Mesenteric fat pad (tissue), 1 donor: ENCODE measurements at places on chromosomes 11 and 22. TPM values are rescaled to one million over a fixed set of nuclear protein-coding genes. Genes with fewer than 3 reads are reported as not detected.

DNA sequence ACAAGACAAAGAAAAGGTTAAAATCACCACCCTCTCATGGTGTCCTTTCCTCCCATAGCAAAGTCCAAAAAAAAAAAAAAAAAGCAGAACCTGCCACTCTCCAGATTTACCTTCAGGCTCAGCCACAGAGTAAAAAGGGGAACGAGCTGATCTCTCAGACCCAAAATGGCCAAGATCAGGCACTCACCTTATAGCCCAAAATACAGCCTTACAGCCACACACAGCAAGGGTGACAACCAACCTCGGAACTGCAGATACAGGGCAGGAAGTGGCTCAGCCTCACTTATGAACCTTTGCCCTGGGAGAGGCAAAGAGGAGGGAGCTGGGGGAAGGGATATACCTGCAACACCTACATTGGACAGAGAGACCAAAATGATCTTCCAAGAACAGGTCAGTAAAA is 4.5 kb downstream of the FHIP1B start:
- no peak for DNase-seq

- DNase-seq: no peak
Measured at GRCh38 chr11:45392591-45393091, 106.5 kb upstream of the SYT13 start.

DNA sequence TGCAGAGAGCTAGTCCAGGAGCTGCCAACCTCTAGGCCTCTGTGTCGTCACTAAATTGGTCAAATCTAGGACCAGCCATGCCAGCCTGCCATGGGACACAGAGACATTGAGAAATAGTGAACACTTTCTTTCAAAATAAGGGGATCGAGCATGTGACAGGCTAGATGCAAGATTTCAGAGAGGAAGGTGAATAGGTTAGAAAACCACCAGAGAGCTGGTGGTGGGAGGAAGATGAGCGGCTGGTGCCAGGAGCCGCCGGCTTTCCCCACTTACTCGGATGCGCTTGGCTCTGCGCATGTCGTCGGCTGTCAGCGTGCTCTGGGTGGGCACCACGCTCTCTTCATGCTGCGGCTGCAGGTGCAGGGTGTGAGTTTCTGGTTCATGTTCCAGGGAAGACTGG is 35.4 kb upstream of the NFRKB start:
- no peak for DNase-seq

- DNase-seq: peak; percentile 64
Measured at GRCh38 chr11:62001450-62002191, 34.2 kb upstream of the FTH1 start.

- DNase-seq: no peak
Measured at GRCh38 chr11:78914503-78914902, 339.8 kb upstream of the NARS2 start.

GRCh38 chr22:30380011-30380410 is 7.2 kb downstream of the RNF215 start:
- no peak for DNase-seq

The FBXO3 gene
- 26.4 TPM for total RNA-seq
